ENCODE measurements at places on chromosomes 4 and X.

DNA sequence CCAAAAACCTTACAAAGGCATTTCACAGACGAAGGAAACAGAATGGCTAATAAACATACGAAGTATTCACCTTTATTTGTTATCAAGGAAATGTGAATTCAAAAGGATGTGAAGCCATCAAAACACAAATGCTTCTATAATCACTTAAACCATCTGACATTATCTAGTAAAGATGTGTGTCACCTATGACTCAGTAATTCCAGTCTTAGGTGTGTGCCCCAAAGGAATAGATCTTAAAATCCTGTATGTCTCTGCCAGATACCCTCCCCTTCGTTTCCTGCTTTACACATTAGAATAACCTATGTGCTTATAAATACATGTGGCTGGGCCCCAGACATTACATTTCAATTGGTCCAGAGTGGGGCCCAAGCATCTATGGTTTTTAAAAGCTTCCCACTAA is 41.8 kb upstream of the CEP135 start:
- DNase-seq: peak; percentile 81

- no peak for DNase-seq
Observed at GRCh38 chrX:20680998-20681397, 414.3 kb upstream of the RPS6KA3 start.

DNA sequence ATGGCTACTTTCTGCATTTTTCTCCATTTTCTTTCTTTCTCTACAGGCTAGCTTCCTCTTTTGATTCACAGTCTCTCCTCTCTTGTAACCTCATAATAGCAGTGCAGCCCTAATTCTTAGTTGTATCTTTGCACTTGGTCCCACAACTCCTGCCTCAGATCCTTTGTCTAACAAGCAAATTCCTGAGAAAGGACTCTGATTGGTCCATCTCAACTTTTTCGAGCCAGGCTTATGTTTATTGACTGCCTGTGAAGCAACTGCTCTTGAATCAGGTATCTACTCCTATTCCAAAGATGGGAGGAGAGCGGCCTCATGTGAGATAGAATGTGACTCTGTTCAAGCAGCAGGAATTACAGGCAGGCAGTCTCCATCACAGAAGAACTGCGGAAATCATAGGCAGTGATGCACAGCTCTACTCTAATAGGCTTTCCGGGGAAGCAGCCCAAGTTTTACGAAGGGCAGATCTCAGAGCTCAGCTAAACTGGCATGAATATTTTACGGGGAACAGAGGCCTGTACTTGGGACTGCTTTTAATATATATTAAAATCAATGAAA is 123.5 kb downstream of the GABRB1 start:
- no peak for DNase-seq

- no peak for DNase-seq
Observed at GRCh38 chr4:119937746-119938145, 128.9 kb downstream of the MAD2L1 start.
